ENCODE measurements at places on chromosomes 6 and 20.

DNA sequence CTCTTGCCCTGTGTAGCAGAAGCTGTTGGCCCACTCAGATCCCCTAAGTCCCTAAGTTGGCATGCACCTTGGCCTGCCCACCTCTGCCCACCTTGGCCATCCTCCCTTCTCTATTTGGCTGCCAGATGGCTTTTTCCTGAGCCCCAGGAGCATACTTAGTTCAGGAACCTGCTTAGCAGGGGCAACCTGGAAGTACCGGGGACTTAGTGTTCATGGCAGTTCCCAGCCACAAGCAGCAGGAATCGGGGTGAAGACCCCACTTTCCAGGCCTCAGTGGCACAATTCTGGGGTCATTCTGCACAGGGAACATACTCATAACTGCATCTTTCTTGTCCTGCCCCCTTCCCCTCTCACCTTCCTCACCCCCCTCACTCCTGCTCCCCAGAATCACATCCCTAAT lies 158.0 kb upstream of the PMEPA1 start:
- DNase-seq, result no peak

DNA sequence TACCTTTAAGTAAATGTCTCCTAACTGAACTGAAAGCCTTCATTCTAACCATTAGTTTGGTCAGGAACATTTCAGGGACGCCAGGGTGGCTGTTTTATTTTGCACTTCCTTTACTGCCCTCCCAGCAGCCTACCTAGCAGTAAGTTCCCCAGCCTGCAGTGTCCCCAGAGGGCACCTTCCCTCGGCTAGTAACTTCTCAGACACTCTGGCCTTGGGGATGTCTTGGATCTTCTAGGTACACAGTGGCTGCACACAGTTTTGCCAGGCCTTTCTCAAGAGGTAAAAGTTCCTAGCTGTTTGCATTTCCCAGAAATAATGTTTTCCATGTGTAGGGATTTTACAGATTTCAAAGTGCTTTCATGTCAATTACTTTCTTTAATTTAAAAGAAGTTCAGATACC lies 378 bp upstream of the LAMA2 start:
- DNase-seq, result no peak

GRCh38 chr6:83844170-83844569 lies 9.0 kb upstream of the RIPPLY2 start:
- DNase-seq, result no peak

GRCh38 chr6:134590449-134590848 lies 272.5 kb upstream of the SGK1 start:
- no peak for DNase-seq

- DNase-seq, result no peak
Measured at GRCh38 chr6:105880030-105880492, 206.1 kb upstream of the PRDM1 start.

GRCh38 chr20:59032713-59033059 lies 551 bp upstream of the ATP5F1E start:
- no peak for DNase-seq

GRCh38 chr6:144152334-144152900 lies 2.1 kb downstream of the STX11 start:
- no peak for DNase-seq

- DNase-seq, result no peak
Measured at GRCh38 chr20:59836767-59837166, 96.7 kb downstream of the SYCP2 start.

DNA sequence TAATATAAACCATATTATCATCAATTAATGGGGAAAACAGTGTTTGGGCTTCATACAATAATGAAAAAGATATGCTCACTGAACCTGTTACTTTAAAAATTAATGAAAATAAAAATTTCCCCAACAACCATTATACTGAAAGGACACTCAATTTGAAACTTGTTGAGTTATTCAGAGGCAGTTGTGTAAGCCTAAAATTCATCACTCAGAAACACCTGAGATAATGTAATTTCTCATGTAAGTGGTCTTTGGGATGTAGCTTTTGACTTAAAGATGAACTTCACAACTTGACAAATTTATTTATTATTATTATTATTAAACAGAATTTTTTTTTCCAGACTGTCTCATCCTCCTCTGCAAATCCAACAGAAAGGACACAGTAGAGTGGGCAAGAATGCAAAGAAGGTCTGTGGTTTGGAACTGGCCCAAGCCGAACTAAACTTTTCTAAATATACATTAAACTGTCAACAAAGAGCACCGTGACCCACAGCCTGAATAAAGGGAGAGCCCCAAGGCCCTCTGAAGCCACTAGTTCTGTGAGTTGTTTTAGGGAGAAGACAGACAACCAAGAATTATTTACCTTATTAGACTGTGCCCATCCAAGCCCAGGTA lies 32.2 kb upstream of the HEY2 start:
- no peak for DNase-seq

GRCh38 chr6:56314683-56315523 lies 67.5 kb upstream of the COL21A1 start:
- no peak for DNase-seq

- no peak for DNase-seq
Measured at GRCh38 chr6:47041741-47042140, 391 bp downstream of the ADGRF1 start.

- DNase-seq, result no peak
Measured at GRCh38 chr6:150207931-150208570, 65.2 kb downstream of the PPP1R14C start.

DNA sequence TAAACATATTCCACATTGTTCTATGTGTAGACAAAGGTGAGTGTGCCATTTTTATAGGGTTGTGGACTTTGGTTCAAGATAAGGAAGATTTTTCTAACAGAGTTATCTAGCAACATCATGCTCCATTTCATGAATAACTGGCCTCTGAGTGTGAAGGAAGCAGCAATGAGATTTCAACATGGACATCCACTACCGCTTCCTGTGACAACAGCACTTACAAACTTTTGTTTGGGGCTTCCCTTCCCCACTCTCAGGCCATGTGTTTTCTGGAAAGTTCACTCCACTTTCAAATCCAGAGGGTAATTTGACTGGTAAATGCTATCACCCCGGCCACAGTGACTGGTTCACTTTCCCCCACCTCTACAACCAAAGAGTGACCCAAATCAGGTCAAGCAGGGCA lies 38.1 kb upstream of the PROKR2 start:
- no peak for DNase-seq

- no peak for DNase-seq
Measured at GRCh38 chr20:14913896-14914620, 576.6 kb upstream of the FLRT3 start.

All from activated CD4-positive, CD25-positive, alpha-beta regulatory T cell (primary cell).